ENCODE measurements at places on chromosomes 12 and 14. TPM values are rescaled to one million over a fixed set of nuclear protein-coding genes. Genes with fewer than 3 reads are reported as not detected.

GRCh38 chr12:124756166-124756565 lies 107.5 kb downstream of the SCARB1 start:
- no peak for ATAC-seq

DNA sequence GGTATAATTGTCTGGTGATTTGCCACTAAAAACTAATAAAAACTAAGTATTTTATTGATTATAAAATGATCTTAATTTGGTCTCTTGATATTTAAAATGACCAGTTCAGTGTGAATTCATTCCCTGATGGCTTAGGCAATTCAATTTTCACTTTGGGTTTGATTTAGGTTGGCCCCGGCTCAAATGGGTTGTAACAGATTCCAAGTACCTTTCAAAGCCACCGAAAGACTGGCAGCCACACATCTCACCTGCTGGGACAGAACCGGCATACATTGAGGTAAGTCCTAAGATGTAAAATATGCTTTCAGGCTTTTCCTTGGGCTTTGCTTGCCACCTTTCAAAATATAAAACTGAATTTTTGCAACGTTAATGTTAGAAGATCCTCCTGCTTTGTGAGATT lies 77.5 kb upstream of the ATF1 start:
- ATAC-seq = no peak

CLEC9A gene
- total RNA-seq = not detected

- no peak for ATAC-seq
These were observed 62.8 kb upstream of the FOXN3 start for GRCh38 chr14:89479802-89480201.

DNA sequence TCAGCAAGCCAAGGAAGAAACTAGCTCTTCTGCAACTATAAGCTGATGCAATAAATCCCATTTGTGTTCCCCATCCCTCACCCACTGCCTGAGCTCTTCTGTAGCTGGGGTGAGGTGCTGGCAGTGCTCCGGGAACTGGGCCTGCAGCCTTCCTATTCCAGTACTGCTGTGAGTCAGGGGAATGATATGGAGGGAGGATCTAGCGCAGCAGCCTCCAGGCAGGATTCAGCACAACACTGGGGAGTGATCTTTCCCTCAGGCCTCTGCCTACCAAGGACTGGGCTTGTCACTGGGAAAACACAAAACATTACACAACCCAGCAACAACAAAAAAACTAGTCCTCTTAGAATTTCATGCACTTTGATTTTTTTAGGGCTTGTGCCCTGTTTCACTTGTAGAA lies 58.7 kb downstream of the ST8SIA1 start:
- no peak for ATAC-seq

VRK1 gene
- 30.9 TPM for total RNA-seq

DNA sequence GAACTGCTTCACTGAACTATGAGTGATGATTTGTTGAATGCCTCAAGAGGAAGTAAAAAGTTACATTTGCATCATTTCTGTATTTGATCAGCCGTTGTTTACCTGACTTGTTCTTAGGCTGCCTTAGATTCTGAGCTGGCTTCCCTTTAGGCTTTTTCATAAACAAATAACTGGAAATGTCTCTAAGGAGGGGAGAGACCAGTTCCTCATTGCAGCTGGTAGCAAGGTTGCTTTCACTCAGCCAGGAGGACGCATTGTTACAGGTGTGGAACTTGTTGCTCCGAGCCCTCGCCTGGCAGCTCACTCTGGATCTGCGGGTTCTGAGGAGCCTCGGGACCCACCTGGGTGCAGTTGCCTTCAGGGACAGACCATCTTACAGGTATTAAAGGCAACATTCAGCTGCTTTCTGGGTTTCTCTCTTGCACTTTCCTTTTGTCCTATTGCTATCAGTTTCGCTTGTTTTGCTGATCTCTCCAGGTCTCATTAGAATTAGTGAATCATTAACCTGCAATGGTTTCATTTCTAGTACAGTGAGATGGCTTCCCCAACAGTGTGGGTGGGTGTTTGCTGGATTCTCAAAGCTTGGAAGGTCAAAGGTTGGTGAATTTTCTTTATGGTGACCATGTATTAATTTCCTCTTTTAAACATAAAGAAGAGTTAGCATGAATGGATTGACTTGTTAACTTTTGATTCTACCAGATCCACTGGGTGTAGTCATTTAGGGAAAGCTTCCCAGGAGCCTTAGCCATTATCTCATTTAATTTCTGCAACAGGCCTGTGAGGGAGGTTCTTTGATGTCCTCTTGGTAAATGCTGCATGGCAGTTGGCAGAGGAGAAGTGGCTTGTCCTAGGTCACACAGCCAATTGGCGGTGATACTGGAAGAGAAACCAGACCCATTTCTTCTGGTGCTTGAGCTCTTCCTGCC lies at the start of gene PLEKHG7:
Gene PLEKHG7, plus strand, starts transcription at position 236 of the 926 bp plus-strand sequence. CDS start 3,643 bp downstream, outside the sequence.
- ATAC-seq = peak; percentile 72

GRCh38 chr12:76155157-76155670 lies 70.7 kb upstream of the NAP1L1 start:
- ATAC-seq = no peak

GRCh38 chr12:83666690-83667089 lies 980.0 kb downstream of the TMTC2 start:
- no peak for ATAC-seq

Data from activated T-helper 17 cell treated with anti-CD3 and anti-CD28 coated beads, Interleukin-2, amount 50 U/mL, for 72 hours (primary cell).